Brain (organoid and tissue), 16 donors: ENCODE measurements at places on chromosomes 16 and 17. TPM values are rescaled to one million over a fixed set of nuclear protein-coding genes. Genes with fewer than 3 reads are reported as not detected.

The CMTM4 gene
- 34.3 TPM for polyA plus RNA-seq

The KRTAP3-3 gene
- not detected for polyA plus RNA-seq

The C17orf78 gene
- polyA plus RNA-seq, result not detected

The C17orf100 gene
- polyA plus RNA-seq, result 12.3 TPM
